ENCODE measurements at places on chromosomes 12 and 14.
A peak's percentile ranks its signal among the peaks of the same experiment; 100 is the strongest.

DNA sequence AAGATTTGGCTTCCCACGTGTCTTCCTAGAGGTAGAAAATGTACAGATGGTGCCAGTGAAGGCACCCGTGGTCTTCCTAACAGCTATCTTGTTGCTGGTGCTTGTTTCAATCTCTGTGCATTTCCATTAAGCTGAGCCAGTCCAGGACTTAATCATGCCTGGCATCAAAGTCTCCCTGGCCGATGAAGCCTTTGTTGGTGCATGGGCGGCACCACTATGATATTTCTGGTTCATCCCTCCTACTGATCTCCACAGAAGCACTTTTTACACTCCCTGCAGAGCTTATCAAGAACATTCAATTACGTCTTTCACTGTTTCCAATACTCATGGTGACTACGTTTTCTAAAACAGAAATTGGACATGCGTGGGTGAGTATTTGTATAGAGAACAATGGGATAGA, 128.4 kb downstream of the TTC8 start:
- DNase-seq: no peak

GRCh38 chr14:51168215-51168613, 71.8 kb upstream of the TMX1 start:
- DNase-seq: no peak

DNA sequence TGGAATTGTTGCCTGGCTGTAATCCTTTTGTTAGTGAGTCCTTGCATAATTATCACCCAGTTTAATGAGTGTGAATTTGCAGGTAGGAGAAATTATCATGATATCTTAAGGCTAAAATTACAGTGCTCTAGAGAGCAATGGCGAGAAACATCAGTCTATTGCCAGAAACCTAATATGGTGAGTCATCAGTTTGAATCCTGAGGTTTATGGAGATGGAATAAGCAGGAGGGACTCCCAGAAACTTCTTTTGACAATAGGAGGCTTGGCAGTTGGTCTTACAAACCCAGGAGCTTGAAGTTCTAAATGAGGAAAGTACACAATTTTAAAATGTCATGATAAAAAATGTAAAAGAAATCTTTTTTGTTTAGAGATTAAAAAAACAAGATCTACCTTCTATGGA, 31.5 kb upstream of the CRADD start:
- no peak for DNase-seq

DNA sequence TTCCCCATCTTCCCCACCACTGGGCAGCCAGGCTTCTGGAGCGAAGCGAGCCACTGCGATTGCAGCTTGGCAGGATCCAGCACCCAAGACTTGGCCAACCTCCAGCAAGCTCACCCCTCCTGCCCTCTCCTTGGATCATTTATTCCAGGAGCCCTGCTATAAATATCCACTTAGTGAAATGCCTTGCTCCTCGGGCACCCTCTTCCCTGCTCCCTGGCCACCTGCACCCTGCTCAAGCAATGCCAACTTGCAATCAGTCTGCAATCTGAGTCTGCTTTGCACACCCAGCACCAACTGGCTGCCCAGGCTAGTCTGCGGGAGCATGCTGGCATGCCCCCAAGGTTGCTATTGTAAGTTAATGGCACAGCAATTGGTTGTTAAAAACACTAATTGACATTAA, 666.0 kb downstream of the MED13L start:
- DNase-seq: no peak

- DNase-seq: peak; percentile 56
Observed at GRCh38 chr12:108633534-108634248, at the start of gene SELPLG. TSS of gene SELPLG (minus strand) at chr12:108633894. CDS start at chr12:108624307, 9,587 bp downstream.

DNA sequence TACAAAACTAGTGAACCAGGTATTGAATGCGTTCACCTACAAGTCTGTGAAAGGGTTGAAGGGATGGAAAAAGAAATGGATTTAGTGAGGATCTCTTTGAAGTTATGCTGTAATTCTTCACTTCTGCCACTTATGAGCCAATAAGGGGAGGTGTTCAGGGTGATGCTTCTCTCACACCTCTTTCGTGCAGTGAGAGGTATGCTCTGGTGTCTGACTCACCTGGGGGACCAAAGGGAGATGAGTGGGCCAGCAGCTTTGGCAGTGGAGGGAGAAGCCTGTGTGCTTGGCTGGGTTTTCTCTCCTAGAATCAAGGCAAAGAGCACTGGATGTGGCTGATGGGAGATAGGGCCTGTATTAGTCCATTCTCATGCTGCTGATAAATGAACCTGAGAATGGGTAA, 45.4 kb downstream of the E2F7 start:
- no peak for DNase-seq

DNA sequence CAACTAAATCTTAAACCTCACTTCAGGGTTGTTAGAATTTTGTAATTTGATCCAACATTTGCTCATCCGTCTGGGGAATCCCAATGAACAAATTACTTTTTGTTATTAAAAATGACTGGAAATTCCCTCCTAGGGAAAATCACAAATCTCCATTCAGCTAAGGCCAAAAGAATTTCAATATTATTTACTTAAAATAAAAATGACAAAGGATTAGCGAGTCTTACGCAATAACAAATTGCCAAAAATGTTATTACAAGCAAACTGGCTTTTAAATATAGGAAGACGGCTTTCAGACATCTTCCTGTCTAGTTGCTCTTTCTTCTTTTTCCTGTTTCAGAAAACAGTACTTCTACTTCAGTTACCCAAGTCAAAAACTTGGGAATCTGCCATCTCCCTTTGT, 92.4 kb upstream of the TSPAN8 start:
- no peak for DNase-seq

GRCh38 chr14:59208224-59208814, 19.9 kb downstream of the DAAM1 start:
- no peak for DNase-seq

GRCh38 chr14:59018460-59018859, 170.0 kb upstream of the DAAM1 start:
- DNase-seq: no peak

- no peak for DNase-seq
Observed at GRCh38 chr12:90677552-90677951, 277.4 kb downstream of the CCER1 start.

GRCh38 chr12:47978598-47978873, 15.1 kb downstream of the TMEM106C start:
- no peak for DNase-seq

- no peak for DNase-seq
Observed at GRCh38 chr14:93019367-93019843, 96.3 kb downstream of the ITPK1 start.

- DNase-seq: no peak
Observed at GRCh38 chr12:92085736-92086040, 60.0 kb downstream of the BTG1 start.

- peak; percentile 54 for DNase-seq
Observed at GRCh38 chr12:131104463-131105350, 151.0 kb downstream of the ADGRD1 start.

DNA sequence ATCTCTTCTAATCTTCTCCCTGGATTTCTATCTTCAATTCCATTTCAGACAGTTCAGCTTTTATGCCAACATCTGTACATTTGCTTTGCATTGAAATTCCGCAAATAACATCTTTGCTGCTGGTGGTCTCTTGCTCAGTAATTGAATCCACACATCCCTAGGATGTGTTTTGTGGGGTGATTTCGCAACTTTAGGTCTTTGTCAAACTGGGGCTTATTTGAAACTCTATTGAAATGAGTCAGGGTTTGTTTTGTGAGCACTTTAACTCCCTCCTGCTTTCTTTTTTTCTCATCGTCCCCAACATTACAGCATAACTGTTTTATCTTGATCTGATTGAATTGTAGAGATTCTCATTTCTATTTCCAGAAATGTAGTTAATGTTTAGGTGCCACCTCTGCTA, 404.3 kb downstream of the NPAS3 start:
- no peak for DNase-seq

GRCh38 chr12:66633676-66634075, 45.2 kb downstream of the GRIP1 start:
- DNase-seq: no peak

- no peak for DNase-seq
Observed at GRCh38 chr14:65604936-65605335, 192.4 kb downstream of the FUT8 start.

GRCh38 chr12:106942775-106943174, 12.9 kb upstream of the TMEM263 start:
- DNase-seq: no peak

GRCh38 chr14:36935976-36936678, 236.3 kb downstream of the SLC25A21 start:
- DNase-seq: no peak
